Pericardium fibroblast (primary cell): ENCODE measurements at places on chromosomes 6 and 20. TPM values are rescaled to one million over a fixed set of nuclear protein-coding genes. Genes with fewer than 3 reads are reported as not detected.

BRD2 gene
- total RNA-seq, result 83.6 and 109 TPM in 2 replicates

CPXM1 gene
- 13.2 and 49.5 TPM in 2 replicates for total RNA-seq

GMPR gene
- total RNA-seq, result 3.7 and 34.8 TPM in 2 replicates

PRICKLE4 gene
- 0.43 and 0.82 TPM in 2 replicates for total RNA-seq

TAPBP gene
- 62.6 and 65.8 TPM in 2 replicates for total RNA-seq

HLA-C gene
- 58.0 and 315 TPM in 2 replicates for total RNA-seq

PI3 gene
- total RNA-seq, result not detected in 2 replicates
